Stimulated activated CD8-positive, alpha-beta memory T cell treated with anti-CD3 and anti-CD28 coated beads, Interleukin-4, amount 100 ng/mL, for 4 hours (primary cell): ENCODE measurements at places on chromosomes 12 and 14.
A peak's percentile ranks its signal among the peaks of the same experiment; 100 is the strongest.

DNA sequence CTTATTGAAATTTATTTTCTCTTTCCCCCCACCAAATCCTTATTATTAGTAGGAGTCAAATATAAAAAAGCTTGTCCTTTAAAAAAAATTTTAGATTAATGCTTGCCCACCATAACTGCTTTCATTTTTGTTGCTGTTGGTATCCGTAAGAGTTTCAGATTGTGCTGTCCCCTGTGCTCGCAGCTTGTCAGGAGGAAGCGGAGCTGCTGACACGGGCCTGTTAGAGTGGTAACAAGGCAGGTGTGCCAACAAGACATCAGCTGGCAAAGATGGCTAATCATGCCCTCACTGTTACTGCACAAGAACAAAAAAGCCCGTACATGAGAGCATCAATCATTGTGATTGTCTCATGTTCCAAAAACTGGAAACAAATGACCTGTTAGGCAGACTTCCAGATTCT, 148.4 kb downstream of the ALG10B start:
- DNase-seq, result no peak

GRCh38 chr14:88089445-88089844, 84.5 kb downstream of the GPR65 start:
- no peak for DNase-seq

DNA sequence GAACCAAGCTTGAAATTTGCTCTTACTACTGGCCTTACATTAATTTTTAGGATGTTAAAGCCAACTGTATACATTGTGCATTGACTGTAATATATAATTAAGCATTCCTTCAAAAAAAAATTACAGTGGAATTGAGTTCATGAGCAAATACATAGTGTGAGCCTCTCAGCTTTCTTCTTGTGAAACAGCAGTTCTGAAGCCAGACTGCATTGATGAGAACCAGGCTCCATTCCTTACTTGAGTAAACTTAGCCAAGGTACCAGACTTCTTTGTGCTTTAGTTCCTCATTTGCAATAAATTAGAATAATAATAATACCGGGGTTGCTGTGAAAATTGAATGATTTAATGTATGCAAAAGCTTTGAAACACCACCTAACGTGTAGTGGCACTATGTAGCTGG, 169.5 kb downstream of the ANO4 start:
- no peak for DNase-seq

GRCh38 chr12:53166837-53167236, 13.7 kb upstream of the ZNF740 start:
- no peak for DNase-seq

- no peak for DNase-seq
Measured at GRCh38 chr14:70904373-70904772, 2.9 kb upstream of the PCNX1 start.

GRCh38 chr12:67070604-67071003, 198.6 kb upstream of the CAND1 start:
- no peak for DNase-seq

GRCh38 chr14:76872796-76873432, 46.7 kb downstream of the LRRC74A start:
- DNase-seq, result peak; percentile 52

DNA sequence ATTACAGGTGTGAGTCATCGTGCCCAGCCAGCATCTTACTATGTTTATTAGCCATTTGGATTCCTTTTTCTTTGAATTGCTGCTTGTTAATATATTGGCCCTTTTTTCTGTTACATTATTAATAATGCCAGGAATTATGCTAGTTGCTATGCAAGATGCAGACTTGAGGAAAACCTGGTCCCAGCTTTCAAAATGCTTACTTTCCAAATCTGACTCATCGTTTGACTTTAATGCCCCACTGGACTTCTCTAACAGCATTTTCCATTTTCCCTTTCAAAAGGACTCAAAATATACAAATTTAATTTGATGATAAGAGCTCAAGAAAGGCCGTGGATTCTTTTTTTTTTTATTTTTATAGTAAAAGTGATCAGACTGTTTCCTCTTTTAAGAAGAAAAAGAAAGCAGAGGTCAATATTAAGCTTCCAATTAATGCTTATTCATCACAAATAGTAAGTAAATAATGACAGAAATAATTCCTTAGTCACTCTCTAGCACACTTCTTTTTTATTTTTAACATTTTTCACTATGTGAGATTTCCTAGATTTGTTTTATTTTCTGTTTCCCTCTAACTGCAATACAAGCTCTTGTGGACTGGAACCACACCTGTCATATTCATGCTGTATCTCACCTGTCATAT, 146.1 kb upstream of the FGD4 start:
- DNase-seq, result no peak

DNA sequence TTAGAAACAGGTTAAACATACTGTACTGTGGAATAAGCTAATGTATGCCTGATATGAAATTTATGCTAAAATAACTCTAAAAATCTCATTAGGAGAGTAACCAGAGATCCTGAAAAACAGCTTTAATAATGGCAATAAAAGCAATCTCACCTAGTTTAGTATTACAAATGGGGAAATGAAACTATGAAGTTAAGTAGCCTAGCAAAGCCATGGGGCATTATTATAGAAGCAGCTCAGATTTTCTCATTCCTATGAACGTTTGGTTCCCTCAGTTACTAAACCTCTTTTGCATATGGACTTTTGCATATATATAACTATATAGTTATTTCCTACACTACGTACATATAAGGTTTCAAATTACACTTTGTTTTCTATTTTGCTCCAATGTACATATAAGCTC, 25.0 kb upstream of the APPL2 start:
- no peak for DNase-seq

GRCh38 chr14:34710744-34711143, 3.6 kb downstream of the CFL2 start:
- no peak for DNase-seq

GRCh38 chr12:7032990-7033389, 14.7 kb upstream of the LPCAT3 start:
- DNase-seq, result no peak

- no peak for DNase-seq
Measured at GRCh38 chr12:100574187-100575074, 947 bp downstream of the GAS2L3 start.

- DNase-seq, result no peak
Measured at GRCh38 chr12:123233505-123234308, 471 bp downstream of the MTRFR start.

- no peak for DNase-seq
Measured at GRCh38 chr14:61476105-61476753, 154.8 kb downstream of the PRKCH start.

- no peak for DNase-seq
Measured at GRCh38 chr14:87045246-87045645, 947.7 kb downstream of the GALC start.

- no peak for DNase-seq
Measured at GRCh38 chr14:104216457-104216856, 78.1 kb downstream of the KIF26A start.

- DNase-seq, result no peak
Measured at GRCh38 chr14:38079268-38079667, 128.4 kb upstream of the SSTR1 start.

DNA sequence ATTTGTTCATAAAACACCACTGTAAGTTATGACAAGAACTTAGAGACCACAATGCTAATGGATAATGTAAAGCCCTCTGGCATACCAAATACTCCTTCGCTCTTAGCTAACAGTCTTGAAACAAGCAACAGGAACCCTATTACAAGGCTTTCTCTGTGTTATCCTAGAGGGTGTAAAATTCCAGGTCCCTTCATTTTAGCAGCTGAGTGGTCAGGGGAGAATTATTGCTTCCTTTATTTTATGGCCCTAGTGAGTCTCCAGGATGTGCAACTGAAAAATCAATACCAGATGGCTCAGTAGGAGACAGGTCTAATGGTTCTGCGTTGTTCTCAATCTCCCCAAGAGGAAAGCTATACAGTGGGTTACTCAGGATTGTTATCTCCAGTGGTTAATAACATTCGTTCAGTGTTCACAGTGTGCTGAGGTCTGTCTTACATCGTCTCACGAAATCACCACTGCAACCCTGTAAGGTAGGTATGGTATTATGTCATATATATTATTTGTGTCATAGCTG, 172.7 kb upstream of the CNOT2 start:
- no peak for DNase-seq

- DNase-seq, result no peak
Measured at GRCh38 chr12:53816360-53817020, 64.7 kb upstream of the CISTR start.

- DNase-seq, result no peak
Measured at GRCh38 chr12:93311827-93312226, 65.9 kb upstream of the NUDT4 start.

- no peak for DNase-seq
Measured at GRCh38 chr14:78633752-78634151, 463.6 kb downstream of the NRXN3 start.
